KBM-7 (cell line): ENCODE measurements at places on chromosomes 5 and 9.
A peak's percentile ranks its signal among the peaks of the same experiment; 100 is the strongest.

GRCh38 chr5:68015381-68016302 lies 199.9 kb upstream of the PIK3R1 start:
- no peak for DNase-seq

GRCh38 chr5:123937230-123937629 lies 425.3 kb downstream of the CSNK1G3 start:
- peak; percentile 73 for DNase-seq

DNA sequence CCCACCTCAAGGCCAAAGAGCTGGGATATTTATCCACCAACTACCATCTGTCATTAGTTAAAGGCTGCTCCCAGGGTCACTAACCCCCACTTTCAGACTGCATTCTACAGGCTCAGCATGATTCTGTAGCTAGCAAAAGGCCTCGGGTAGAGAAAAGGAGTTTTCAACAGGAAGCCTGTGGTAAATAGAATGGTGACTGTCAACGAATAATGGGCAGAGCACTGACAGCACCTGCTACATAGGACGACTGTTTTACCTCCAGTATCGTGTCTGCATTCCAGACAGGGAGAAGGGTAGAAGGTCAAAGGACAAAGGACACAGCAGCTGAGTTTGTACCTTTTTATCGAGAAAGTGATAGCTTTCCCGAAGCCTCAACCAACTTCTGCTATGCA lies 20.3 kb downstream of the MFAP3 start:
- no peak for DNase-seq

- DNase-seq: no peak
Measured at GRCh38 chr9:85941966-85942912, 1.3 kb downstream of the NAA35 start.

GRCh38 chr5:143206196-143207053 lies 197.1 kb downstream of the NR3C1 start:
- no peak for DNase-seq

DNA sequence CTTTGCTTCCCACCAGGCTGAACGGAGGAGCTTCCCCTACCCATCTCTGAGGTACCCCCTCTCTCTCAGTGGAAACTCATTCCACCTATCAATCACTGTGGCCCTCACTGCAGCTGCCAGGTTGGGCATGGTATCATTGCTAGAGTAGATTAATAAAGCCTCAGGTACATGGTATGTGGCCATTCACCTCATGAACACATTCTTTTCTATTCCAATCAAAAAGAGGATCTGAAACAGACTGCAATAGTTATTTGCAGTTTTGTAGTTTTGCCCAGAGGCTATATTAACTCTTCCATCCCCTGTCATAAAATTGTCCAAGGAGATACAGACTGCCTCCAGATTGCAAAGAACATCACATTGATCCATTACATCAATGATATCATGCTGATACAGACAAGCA lies 85.8 kb upstream of the MVB12B start:
- DNase-seq: no peak

DNA sequence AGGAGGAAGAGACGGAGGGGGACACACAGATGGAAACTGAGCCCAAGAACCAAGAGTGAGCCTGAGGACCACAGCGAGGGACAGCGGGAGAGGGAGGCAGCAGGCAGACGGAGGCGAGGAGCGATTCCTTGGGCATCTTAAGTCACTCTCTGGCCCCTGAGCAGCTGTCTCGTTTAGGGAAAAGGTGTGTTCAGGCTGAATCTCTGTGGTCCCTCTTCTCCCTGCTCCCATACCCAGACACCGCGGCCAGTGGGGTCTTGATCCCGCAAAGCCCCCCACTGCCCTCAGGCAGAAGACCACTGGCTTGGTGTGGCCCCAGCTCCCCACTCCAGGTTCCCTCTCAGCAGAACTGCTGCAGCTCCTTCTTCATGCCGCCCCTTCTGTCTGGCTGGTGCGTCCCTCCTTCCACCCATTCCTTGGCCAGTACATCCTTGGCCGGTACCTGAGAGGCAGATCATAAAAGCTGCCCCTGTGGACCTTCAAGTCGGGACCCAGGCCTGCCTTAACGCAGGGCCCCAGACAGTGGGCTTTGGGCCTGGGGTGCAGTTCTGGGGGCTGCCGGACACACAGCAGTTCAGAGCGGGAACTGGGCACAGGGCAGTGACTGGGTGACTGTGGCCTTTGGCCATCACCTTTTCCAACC lies 5.8 kb upstream of the RALGDS start:
- DNase-seq: no peak

DNA sequence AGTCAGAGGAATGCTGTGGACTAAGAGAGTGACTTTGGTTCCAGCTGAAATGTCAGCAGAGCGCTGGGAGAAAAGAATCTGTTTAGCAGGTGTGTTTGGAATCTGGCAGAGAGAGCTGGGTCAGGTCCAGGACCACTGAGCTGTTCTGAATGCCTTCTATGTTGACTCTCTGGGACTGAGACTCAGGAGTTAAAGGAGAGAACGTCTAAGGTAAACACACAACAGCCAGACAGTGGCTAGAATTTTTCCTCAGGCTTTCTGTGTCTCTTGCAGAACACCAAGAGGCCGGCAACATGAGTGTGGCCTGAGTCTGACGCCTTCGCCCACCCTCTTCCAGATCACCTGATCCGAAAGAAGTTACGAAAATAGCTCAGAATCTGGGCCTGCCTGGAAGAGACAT lies 107.2 kb upstream of the ZNF462 start:
- DNase-seq: no peak

- DNase-seq: no peak
Measured at GRCh38 chr5:131983244-131983771, 28.1 kb downstream of the ACSL6 start.

- DNase-seq: no peak
Measured at GRCh38 chr5:81486711-81487110, 92.8 kb upstream of the ACOT12 start.

GRCh38 chr9:125989524-125990180 lies 242.5 kb downstream of the PBX3 start:
- DNase-seq: no peak

- DNase-seq: no peak
Measured at GRCh38 chr5:147455822-147456450, 53.9 kb downstream of the DPYSL3 start.

- DNase-seq: no peak
Measured at GRCh38 chr9:19286634-19287188, 56.2 kb downstream of the DENND4C start.

DNA sequence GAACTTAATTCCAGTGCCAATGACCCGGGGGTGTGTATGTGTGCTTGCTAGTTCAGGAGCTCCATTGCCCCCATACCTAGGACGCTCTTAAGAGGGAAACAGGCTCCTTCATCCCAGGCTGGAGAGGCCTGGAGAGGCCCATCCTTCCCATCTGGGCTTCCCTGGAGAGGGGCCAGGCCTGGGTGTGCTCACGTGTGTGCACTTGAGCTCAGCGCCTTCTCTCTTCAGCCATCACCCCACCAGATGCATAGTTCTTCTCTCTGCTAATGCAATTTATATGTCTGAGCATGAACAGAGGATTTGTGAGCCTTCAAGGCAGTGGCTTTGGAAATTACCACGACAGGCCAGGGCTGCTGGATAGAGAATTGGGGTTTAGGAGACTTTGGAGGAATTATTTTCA lies 48.6 kb upstream of the SHB start:
- DNase-seq: no peak

DNA sequence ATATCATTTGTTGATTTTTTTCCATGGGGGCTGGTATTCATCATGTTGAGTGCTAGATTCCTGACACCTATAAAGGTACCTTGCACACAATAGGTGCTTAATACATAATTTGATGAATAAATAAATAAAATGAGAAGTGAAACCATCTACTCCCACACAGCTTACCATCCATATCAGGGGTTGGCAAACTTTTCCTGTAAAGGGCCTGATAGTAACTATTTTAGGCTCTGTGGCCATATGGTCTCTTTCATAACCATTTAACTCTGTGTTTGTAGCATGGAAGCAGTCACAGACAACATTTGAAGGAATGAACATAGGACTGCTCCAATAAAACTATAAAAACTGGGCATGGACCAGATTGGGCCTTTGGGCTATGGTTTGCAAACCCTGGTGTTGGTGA lies 100.3 kb downstream of the GCNT1 start:
- no peak for DNase-seq

DNA sequence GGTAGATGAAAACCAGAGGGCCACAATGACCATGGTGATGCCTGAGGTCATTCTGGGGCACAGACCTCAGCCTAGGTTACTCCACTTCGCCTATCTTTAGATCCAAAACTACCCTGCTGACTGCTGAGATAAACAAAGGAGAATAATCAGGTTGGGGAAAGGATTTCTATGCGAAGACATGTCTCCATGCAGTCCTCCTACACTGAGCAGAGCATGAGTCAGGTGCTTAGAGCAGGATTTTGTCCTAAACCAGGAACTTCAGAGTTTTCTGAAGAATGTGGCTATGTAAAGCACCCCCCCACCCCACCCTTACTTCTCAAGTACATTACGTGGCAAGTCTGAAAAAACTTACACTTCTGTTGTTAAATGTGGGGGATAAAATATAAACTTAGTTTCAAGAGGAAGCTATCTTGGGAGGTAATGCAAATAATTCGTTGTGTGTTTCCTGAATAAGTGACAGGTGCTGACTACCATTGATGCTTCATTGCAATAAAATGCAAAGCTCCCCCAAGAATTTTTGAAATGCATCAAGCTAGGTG lies 19.4 kb downstream of the PDCD1LG2 start:
- DNase-seq: no peak

DNA sequence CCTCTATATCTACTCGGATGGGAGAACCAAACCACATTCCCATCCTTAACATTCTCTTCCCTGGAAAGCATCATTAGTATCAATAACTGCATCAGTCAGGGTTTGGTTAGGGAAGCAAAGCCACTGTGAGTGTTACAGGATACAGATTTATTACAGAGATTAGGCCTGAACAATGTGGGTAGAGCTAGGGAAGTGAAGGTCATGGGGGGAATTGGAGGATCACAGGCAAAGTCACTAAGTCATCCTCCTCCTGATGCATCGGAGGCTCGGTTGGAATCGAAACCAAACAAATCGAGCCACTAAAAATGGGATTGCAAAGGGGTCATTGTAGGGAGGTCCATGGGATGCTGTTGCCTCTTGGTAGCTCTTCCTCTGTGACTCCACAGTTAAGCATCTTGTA lies 61.8 kb upstream of the ZBTB43 start:
- DNase-seq: peak; percentile 48

DNA sequence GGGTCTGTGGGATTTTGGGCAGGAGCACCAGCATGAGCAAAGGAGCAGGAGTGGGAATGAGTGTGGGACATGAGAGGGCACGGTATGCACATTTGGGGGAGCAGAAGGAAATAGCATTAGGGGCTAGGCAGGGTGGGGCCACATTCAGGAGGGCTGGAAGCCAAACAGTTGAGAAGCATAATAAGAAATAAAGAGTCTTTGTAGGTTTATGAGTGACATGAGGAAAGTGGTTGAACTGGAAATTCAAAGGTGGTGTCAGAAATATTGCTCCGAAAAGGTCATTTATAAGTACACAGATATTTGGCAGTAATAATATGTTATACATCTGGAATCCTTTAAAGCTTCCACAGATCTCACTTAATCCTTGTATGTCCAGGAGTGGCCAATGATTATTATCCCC lies 26.4 kb downstream of the ARHGEF28 start:
- DNase-seq: no peak

- DNase-seq: no peak
Measured at GRCh38 chr9:104586496-104587180, 12.6 kb downstream of the OR13C5 start.

GRCh38 chr5:163306421-163306820 lies 131.0 kb upstream of the CCNG1 start:
- peak; percentile 48 for DNase-seq

- no peak for DNase-seq
Measured at GRCh38 chr9:116697362-116697761, 10.3 kb downstream of the TRIM32 start.

DNA sequence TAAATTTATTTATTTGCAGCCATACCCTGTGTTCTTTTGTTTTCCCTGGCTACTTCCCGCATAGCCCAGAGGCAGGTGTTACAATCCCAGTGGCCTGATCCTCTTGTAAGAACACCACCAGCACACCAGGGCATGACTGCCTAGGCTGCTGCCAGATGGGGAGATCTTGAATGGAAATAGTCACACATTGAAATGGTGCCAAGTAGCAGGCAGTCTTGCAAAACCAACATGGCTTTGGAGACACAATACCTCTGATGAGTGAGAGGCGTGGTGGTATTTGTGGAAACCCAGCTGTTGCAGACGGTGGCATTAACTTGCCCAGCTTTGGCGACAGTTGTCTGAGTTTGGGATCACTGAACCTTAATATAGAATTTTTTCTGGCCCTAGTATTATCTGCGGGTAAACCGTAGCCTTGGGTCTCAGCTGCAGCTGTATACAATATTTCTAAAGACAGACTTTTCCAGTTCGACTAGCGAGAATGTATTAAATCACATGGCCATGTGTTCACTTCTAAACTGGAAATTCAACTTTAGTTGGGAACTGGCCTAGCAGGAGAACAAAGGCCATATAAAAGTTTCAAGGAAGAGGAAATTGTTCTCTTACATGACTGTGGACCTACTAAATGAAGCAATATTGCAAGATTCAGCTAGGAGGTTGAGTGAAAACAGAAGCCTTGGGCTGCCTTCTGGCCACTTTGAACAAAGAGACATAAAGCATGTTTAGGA lies 277.0 kb downstream of the SMARCA2 start:
- DNase-seq: no peak

DNA sequence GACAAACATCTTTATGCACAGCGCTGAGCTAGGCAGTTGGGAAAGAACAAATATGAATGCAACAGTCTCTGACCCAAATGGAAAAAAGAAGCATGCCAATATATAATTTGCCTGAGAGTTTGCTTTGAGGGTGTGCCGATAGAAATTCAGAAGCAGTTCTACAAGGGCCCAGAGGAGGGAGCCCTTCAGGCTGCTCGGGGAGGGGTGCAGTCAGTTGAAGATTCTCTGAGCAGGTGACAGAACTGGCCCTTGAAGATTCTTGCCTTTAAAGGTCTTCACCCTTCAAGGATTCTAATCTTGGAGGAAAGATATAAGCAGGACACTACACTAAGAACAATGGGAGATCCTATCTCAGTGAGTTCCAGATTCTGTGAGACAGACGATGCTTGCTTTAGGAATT lies 3.7 kb upstream of the PAPPA start:
- peak; percentile 37 for DNase-seq

DNA sequence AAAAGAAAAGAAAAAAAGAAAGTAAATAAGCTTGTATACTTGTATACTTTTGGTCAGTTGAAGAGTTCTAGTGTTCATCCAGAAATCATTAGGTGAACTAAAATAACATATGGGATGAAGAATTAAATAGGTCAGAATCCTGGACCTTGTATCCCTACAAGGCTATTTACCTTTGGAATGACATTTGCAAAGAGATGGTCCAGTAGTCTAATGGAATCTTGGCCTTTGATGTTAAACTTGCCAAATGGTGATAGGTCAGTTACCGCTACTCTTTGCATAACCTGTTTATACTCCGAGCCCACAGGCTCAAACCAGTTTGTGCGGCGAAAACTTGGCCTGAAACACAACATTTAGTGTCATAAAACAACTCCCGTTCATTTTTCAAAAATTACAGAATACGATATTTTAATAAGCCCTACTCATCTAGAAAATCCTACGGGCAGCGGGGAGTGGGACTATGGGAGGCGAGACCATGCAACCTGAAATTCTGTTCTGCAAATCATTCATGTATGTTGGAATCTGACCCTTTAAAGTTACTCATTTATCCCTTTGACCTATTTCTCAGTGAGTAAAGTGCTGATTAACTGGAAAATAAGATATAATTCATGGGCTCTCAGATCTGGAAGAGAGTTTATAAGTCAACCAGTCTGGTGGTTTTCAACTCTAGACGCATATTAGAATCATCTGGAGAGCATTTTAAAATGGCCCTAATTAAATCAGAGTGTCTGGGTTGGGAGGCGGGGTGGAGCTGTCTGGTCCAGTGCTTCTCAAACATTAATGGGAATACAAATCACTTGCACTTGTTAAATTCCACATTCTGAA lies 38.6 kb downstream of the DMGDH start:
- DNase-seq: no peak

- DNase-seq: no peak
Measured at GRCh38 chr9:9783211-9783610, 829.6 kb downstream of the PTPRD start.
